Kidney glomerular epithelial cell (primary cell): ENCODE measurements at places on chromosomes 11 and 22.

DNA sequence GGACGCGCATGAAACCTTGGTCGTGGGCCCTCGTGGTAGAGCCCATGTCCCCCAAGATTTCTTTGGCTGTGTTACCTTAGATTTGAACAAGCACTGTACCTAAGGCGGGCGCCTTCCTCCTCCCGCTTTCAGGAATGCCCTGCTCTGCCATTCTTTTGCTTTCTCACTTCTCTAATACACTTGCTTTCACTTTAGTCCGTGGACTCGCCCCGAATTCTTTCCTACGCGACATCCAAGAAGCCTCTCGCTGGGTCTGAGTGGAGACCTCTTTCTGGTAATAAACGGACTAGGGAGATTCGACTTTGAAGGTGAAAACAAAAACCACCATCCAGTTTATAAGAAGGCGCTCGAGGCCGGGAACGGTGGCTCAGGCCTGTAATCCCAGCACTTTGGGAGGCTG is 1.2 kb upstream of the NUP50 start:
- no peak for DNase-seq

DNA sequence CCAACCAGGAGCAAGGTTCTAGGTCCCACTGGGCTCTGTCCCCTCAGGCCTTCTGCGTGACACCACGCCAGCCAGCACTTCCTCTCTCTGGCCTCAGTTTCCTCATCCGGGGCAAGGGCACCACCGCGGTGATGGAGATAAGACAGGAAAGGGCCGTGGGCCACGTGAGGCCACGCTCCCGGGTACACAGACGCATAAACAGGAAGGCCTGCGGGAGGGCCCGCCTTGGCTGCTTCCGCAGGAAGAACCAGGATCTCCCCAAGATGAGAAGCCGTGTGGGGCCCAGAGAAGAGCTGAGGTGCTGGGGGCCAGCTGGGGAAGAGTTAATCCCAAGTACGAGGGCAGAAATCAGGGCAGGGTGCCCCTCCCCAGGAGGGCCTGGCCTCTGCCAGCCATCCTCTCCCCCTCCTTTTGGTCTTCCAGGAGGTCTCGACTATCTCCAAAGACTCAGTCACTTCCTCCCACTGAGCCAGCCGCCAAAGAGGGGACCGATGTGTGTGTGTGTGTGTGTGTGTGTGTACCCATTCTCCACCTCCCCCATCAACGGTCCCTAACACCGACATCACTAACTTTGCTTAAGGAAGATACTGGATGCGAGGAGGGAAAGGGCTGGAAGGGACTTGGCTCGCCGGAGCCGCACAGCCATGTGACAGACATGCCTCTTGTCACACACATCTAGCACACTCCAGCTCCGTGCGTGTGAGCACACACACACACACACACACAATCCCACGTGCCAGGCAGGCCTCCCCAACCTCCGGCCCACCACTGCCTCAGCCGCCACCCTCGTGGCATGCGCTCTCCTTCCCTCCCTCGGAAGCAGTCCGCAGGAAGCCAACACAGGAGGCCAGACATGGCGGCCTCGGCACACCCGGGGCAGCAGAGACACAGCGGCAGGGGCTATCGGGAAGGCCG is 1.4 kb downstream of the MFNG start:
- DNase-seq: no peak

DNA sequence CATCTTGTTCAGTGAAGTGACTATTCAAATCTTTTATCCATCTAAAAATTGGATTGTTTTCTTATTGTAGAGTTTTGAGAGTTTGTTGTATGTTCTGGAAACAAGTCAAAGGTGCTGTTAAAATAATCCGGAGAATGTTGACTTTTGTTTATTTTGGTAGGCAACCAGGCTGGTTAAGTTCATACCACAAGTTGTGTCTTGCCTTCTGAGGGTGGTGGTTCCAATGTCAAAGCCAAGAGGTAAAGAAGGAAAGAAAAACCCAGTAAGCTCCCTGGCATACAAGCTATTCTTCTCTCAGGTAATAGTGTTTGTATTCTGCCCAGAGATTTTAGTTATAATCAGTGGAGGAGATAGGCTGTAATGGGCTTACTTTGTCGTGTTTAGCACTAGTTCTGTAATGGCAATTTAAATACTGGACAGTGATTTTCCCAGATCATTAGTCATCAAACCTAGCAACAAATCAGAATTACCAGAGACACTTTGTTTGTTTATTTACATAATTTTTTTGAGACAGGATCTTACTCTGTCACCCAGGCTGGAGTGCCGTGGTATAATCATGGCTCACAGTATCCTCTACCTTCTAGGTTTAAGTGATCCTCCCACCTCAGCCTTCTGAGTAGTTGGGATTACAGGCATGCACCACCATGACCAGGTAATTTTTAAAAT is 15.1 kb upstream of the CSRP3 start:
- DNase-seq: no peak

DNA sequence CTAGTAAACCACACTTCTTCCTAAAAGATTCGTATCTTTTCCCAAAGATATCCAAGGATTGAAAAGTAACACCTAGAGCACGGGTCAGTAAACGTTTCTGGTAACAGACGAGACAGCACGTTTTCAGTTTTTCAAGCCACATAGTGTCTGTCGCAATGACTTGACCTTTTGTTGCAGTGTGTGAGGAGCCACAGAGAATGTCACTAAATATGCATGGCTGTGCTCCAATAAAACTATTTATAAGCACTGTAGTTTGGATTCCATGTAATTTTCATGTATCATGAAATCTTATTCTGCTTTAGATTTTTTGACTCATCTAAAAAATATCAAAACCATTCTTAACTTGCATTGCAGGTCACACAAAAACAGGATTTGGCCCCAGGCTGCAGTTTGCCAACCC is 18.3 kb upstream of the MICAL3 start:
- DNase-seq: no peak

- no peak for DNase-seq
Measured at GRCh38 chr11:129323896-129324502, 51.6 kb upstream of the BARX2 start.

DNA sequence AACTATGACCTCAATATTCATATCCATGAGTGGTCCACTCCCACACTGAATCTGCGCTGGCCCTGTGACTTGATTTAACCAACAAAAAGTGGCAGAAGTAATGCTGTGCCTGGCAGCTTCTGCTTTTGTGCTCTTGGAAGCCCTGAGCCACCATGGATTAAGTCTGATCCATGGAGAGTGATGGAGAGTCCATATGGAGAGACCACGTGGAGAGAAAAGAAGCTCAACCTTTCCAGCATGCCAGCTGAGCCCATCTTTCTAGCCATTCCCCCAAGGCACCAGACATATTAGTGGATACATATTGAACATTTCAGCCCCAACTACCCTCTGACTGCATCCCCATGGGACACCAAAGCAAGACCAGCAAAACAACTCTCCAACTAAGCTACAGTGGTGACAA is 16.0 kb downstream of the LRRC55 start:
- no peak for DNase-seq

GRCh38 chr11:103699216-103699615 is 337.2 kb upstream of the DDI1 start:
- no peak for DNase-seq

GRCh38 chr11:130167146-130167545 is 7.6 kb downstream of the ST14 start:
- no peak for DNase-seq

GRCh38 chr11:6328321-6328720 is 8.0 kb upstream of the CAVIN3 start:
- no peak for DNase-seq

DNA sequence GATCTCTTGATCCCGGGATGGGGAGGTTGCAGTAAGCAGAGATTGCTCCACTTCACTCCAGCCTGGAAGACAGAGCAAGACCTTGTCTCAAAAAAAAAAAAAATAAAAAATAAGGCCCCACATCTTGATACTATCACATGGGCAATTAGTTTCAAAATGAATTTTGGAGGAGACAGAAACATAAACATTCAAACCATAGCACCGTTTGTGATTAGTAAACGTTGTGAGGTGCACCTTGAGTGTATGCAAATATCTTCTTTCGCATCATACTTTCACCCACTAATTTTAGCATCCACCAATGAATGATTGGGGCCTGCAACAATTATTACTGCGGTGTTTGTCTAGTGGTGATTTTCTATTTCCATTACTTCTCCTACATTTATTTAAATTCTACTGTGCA is 11.0 kb upstream of the SPDYC start:
- no peak for DNase-seq

GRCh38 chr11:128302425-128303186 is 284.8 kb downstream of the ETS1 start:
- no peak for DNase-seq

DNA sequence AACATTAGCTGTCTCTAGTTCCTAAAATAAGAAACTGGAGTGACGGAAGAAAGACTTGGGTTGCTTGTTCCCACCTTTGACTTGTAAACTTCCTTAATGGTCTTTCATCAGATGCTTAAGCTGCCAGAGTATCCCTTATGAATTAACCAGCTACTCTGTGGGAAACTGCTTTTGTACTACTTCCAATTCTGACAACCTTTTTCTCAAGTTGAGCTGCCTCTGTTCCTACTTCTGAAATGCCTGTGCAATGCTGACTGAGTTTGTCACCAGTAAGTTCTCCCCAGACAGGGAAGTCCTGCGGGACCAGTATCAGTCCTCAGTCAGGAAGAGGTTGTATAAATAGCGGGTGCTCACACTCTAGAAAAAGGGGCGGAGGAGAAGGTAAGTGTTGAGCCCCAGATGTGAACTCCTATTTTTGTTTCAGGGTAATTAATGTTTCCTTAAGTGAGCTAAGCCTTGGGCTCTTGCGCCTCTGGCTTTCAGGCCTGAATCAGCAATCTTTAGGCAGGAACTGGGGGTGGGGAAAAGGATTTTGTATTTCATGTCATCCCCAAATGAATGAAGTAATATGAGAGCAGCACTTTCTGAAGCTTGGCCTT is 67.2 kb downstream of the CECR2 start:
- no peak for DNase-seq

GRCh38 chr11:105700271-105700670 is 90.4 kb downstream of the GRIA4 start:
- no peak for DNase-seq

DNA sequence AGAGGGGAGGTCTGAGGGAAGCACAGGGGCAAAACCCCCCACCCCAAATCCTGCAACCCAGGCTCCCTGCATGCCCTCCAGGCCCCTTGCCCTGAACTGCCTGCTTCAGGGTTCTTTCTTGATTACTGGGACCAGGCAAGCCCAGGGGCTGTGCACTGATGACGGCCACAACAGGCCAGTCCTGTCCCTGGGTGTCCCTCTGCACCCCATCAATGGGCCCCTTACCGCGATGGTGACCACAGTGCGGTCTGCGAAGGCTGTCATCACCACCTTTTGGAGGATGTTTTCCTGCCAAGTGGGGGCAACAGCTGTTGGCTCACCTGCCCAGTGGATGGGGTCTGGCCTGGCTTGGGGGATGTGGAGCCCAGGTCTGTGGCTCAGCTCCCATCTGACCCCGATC is 5.0 kb upstream of the KCNJ11 start:
- DNase-seq: no peak

GRCh38 chr11:69398529-69399492 is 82.7 kb upstream of the LINC01488 start:
- peak; percentile 63 for DNase-seq

GRCh38 chr11:117986981-117987574 is 884 bp downstream of the IL10RA start:
- no peak for DNase-seq

GRCh38 chr22:32830473-32830872 is 29.0 kb downstream of the TIMP3 start:
- DNase-seq: no peak

- no peak for DNase-seq
Measured at GRCh38 chr11:2258501-2259465, 11.6 kb downstream of the ASCL2 start.

DNA sequence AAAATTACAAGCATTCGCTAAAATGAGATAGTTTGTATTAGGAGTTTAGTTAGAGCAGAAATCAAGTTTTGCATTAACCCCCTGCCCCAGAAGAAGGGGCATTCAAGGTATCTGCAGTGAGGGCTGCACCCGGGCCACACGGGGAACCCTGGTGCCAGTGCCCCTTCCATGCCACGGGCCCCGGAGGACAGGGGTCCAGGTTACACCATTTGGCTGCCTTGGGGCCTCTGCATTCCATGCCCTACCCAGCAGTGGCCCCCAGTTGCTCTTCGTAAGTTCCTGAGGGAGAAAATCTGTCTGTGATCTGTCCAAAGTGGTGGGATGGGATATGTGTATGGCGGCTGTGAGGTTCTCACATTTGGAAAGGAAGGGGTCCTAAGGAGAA is 16.8 kb upstream of the PANX2 start:
- no peak for DNase-seq

DNA sequence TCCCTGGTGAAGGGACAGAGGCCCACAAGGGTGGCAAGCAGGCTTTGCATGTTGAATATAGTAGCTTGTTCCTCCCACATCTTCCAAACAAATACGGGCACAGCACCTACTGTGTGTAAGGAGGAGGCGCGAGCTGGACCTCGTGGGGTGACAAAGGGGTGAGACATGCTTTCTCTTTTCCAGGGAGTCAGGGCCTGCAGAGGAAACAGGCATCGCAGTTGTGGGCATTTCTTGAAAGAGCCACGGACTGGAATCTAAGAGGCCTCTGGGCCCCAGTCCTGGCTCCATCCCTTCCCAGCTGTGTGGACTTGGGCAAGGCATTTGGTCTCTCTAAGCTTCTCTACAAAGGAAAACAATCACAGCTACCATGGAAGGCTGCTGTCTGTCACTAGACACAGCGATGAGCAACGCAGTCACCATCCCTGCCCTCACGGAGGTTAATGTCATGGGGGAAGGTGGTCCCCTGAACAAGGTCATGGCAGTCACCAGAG is 13.0 kb upstream of the CDC42EP1 start:
- DNase-seq: no peak

- DNase-seq: no peak
Measured at GRCh38 chr11:34962034-34962433, 45.6 kb downstream of the PDHX start.

- no peak for DNase-seq
Measured at GRCh38 chr11:68375766-68376165, 63.4 kb downstream of the LRP5 start.

GRCh38 chr11:12677131-12677530 is 2.9 kb downstream of the TEAD1 start:
- peak; percentile 31 for DNase-seq

DNA sequence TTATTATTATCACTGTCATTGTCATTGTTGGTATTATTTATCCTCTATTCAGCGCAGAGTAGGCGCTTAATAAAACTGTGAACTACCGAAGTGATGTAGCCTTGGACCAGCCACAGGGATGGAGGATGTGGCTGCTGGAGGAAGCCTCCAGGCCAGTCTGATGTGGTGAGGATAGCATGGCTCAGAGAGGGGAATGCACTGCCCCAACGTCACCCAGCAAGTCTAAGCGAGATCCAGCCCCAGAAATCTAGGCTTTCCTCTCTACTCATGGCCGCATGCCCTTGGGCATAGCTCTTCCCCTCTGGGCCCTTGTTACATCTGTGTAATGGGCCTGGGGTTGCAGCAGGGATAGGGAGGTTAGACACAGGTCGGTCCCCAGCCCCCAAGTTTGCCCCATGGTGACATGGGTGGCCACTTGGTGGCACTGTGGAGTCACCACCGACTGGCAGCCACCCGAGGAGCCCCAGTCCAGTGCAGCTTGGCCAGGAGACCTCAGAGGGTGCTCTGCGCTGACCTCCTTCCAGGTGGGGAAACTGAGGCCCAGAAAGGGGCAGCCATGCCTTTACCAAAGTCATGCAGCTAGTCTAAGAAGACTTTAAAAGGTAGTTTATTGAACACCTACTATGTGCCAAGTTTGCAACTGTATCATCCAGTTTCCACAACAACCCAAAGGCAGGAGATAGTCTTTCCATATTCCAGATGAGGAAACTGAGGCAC is 395.7 kb downstream of the MN1 start:
- DNase-seq: peak; percentile 33

GRCh38 chr11:44264761-44265160 is 45.2 kb downstream of the ALX4 start:
- DNase-seq: no peak
